Right renal pelvis (tissue), 4 donors: ENCODE measurements at places on chromosomes 12 and 14.

GRCh38 chr12:5648692-5649359 lies 216.9 kb downstream of the NTF3 start:
- peak; percentile 44 for DNase-seq

DNA sequence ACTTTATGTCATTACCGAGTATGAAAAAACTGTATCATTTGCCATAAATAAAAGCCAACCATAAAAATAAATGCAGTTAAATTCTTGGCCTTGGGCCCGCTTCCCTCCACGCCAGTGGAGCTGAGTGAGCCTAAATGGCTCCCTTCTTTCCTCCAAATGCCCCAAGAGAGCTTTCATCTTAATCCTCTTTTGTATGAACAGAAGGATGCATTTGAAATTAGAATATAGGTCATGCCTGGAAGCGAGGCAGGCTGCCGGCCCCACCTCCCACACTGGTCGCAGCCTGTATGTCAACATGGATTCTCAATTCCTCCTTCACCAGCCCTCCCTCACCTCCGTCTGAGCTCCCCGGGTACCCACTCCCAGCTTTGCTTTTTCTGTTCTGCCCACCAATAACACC lies 245.7 kb downstream of the SLC15A4 start:
- DNase-seq, result no peak

GRCh38 chr12:5921966-5922899 lies 22.8 kb downstream of the ANO2 start:
- no peak for DNase-seq

DNA sequence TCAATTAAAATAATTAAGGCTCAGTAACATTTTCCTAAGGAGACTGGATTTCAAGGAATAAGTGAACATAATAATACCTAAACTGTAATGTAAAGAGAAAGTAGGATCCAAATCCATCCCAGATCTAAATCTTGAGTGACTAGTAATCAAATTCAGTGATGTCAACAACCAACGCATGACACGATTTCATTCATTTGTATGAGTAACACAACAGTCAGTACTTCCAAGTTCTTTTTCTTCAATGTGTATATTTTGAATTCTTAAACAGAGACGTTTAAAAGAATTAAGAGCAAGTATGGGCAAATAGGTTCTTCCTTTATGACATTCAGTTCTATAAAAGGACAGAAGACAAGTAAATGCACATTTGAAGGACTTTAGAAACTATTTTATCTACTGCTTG lies 104.3 kb upstream of the CNTN1 start:
- DNase-seq, result no peak

DNA sequence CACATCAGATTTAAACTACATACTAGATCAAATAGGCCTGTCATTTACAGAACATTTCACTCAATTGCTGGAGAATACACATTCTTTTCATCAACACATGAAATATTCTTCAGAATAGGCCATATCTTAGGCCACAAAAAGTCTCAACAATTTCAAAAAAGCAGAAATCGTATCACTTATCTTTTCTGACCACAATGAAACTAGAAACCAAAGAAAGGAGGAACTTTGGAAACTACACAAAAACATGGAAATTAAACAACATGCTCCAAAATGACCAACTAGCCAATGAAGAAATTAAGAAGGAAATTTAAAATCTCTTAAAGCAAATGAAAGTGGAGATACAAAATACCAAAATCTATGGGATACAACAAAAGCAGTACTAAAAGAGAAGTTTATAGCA lies 35.1 kb downstream of the PARP11 start:
- DNase-seq, result no peak

- DNase-seq, result no peak
These were observed 86.4 kb downstream of the SCN8A start for GRCh38 chr12:51677284-51677968.

DNA sequence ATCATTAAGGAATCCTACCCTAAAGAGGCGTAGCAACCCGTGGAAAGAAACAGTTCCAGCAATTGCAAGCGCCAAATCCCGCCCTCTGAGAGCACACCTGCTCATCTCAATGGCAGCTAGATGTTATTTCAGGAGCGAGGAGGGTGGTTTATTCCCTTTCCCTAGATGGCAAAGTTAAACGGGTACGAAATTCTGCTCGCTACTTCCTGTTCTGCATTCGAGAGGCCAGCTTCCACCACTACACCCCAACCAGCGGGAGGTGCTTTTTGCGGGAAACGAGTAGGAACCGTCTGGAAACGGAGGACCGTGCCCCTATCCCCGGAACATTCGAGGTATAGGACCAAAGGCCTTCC lies 536 bp downstream of the VPS29 start:
- peak; percentile 3 for DNase-seq

GRCh38 chr14:30848449-30849240 lies 25.7 kb upstream of the COCH start:
- DNase-seq, result no peak

DNA sequence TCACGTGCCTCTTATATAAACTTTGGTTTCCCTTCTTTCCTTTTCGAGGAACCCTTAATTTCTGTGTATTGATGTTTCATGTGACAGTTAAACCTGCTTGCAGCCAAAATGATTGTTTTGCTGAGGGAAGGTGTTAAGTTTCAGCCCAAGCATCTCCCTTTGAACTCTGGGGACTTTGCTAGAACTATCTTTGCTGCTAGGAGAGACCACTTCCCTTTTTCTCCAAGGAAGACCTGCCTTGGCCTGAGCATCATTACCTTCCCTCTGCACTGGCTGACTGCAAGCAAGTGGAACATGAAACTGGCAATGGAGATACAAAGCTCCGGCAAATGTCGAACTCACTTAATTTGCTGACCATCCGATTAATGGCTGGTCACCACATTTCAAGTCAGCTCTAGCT lies 192.8 kb downstream of the GRIN2B start:
- no peak for DNase-seq

GRCh38 chr12:130429656-130430505 lies 92.2 kb downstream of the PIWIL1 start:
- no peak for DNase-seq

DNA sequence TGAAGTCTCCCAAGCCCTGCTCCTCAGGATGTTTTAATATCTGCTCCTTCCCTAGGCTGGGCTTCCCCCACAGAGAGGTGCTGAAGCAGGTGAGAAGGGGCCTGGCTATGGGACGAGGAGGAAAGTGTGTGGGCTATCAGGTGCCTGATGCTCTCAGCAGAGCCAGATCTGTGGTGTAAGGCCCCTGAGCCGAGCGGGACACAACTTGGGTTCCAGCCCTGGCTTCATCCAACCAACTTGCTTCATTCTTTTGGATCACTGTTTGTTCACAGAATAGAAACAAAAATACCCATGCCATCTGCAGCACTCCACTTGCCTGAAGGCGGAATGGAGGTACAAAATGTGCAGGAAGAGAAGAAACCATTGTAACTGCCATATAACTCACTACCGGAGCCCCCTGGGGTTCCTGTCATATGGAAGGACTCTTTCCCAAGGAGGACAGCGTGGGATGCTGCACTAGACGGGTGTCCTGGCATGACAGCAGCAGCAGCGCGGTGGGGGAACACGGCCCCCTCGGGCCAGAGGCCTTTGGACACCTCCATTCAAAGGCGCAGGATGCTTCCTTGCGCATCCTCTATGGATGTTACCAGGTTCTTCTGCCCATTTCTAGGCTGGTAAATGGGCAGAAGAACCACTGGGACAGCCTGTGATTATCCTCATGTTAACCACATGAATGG lies 95.8 kb downstream of the CRACR2A start:
- no peak for DNase-seq

DNA sequence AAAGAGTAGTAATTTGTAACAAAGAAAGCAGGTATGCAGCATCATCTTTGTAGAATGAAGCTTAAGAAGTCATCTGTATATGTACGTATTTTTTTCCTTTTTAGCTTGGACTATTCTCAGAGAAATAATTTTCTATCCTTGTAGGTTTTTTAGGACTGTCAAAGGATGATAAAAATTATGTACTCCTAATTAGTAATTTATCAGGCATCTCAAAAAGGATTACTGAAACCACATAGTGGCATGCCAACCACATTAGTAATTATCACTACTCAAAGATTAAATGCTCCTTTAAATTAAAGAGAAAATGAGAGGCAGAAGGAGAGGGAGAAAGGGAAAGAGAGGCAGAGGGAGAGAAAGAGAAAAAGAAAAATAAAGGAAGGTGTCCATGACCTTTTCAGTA lies 17.3 kb downstream of the TTC8 start:
- no peak for DNase-seq

DNA sequence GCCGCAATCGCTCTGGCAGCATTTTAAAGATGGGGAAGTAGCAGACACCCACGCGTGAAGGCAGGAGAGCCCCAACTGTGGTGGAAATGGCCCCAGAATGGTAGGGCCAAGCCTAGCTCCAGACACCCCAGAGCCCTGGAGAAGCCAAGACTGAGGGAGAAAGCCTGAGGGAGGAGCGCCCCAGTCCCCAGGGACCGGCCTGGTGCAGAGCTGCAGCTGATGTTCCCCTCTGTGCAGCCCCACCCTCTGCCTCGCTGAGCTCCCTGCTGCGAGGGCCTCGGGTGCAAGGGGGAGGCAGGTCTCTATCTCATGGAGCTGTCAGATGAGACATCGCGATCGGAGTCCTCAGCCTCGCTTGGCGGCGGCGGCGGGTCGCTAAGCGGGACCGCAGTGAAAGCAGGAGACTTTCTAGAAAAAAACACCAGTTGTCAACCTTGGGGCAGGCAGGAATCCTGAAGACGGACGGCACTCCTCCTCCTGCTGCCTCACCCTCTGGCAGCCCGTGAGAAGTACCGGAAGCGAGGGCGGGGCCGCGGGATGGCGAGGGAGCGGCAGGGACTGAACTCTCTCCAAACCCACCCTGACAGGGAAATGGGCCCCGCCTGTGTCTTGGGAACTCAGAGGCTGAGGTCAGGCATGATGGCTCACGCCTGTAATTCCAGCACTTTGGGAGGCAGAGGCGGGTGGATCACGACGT lies 6.0 kb downstream of the GAPDH start:
- no peak for DNase-seq
